Activated CD4-positive, alpha-beta T cell treated with anti-CD3 and anti-CD28 coated beads for 4 hours (primary cell): ENCODE measurements at places on chromosomes 6 and 20.
A peak's percentile ranks its signal among the peaks of the same experiment; 100 is the strongest.

GRCh38 chr20:32830437-32830836, 10.7 kb downstream of the MAPRE1 start:
- DNase-seq: no peak

DNA sequence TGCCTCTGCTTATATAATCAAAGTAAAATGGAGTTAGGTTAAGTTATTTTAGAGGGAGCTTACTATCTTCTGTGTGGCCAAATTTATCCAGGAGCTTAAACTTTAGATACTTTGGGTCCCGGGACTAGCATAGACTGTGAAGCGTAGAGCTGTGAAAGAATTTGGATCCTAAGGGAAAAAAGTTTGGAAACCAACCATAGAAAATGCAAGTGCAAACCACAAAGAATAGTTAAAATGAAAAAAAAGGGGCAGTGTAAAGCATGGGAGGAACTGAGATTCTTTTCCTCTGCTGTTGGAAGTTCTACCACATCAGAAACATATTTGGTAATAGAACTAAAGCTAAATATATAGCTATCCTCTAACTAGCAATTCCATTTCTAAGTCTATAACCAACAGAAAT, 232.2 kb upstream of the FLRT3 start:
- no peak for DNase-seq

DNA sequence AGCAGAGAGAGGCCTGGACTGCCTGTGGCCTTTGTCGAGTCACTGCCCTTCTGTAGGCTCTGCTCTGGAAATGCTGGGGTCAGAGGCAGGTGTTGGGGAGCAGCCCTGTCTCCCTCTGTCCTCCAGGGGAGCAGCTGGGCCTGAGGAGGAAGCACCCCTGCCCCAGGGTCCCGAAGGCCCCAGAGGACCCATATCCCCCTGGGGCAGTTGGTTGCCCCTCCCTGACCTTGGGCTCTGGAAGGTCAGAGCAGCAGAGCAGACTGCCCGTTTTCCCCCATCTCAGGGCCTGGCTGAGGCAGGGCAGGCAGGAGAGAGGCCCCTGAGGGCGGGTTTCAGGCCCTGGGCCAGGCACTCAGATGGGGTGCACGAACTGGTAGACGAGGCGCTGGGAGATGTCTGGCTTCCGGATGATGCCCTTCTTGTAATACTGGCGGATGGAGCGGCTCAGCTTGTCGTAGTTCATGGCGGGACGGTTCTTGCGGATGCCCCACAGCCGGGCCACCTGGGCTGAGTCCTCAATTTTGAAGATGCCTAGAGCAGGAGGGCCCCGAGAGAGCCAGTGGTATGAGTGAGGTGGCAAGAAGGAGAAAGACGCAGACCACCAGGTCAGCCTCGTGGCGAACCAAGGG, 18.1 kb downstream of the SPDEF start:
- DNase-seq: no peak

- no peak for DNase-seq
Observed at GRCh38 chr20:19288636-19289035, 76.2 kb downstream of the SLC24A3 start.

DNA sequence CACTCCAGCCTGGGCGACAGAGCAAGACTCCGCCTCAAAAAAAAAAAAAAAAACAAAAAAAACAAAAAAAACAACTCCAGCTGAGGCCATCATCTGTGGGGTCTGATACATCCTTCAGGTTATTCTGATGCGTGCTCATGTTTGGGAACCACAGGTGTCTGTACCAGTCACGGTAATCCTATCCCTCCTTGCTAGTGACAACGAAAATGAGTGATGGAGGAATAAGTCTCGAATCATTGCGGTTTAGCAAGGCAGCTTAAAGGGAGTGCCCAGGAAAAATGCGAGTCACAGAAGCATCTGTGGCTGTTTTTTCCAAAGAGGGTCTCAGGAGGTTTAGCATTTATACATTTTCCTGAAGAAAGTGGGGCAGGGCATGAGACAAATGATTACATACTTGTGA, 48.8 kb downstream of the MCUR1 start:
- DNase-seq: no peak

DNA sequence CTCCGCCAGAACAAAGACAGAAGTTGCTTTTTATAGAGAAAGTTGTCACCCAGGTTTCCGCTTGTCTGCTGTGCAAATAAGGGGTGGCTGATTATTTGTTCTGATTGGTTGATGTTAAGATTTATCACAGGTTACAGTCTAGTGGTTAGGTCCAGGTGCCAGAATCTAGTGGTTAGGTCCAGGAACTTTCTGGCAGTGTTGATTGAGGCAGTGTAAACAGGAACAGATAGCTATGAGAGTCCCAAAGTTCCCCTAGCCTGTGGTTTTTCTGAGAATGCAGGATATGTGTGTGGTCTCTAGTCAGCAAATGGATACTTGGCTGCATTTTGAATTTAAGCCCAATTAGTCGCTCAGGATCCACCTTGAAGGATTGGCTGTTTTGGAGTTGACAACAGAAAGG, 148.0 kb downstream of the TMEM200A start:
- DNase-seq: peak; percentile 50

DNA sequence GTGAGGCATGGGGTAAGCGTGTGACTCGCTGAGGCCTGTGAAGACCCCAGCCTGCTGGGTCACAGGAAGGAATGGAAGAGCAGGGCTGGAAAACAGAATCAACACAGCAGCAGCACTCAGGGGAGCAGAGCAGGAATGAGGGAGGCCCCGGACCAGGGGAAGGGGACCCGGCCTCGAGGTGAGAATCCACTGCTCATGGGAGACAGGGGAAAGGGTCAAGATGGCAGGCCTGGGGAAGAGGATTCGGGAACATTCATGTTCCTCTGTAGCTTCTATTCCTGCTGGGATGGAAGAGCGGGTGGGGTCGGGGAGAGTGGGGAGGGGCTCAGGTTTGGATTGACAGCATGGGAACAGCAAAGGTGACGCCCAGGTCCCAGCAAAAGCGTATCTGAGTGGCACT, 59.4 kb downstream of the NPEPL1 start:
- no peak for DNase-seq

DNA sequence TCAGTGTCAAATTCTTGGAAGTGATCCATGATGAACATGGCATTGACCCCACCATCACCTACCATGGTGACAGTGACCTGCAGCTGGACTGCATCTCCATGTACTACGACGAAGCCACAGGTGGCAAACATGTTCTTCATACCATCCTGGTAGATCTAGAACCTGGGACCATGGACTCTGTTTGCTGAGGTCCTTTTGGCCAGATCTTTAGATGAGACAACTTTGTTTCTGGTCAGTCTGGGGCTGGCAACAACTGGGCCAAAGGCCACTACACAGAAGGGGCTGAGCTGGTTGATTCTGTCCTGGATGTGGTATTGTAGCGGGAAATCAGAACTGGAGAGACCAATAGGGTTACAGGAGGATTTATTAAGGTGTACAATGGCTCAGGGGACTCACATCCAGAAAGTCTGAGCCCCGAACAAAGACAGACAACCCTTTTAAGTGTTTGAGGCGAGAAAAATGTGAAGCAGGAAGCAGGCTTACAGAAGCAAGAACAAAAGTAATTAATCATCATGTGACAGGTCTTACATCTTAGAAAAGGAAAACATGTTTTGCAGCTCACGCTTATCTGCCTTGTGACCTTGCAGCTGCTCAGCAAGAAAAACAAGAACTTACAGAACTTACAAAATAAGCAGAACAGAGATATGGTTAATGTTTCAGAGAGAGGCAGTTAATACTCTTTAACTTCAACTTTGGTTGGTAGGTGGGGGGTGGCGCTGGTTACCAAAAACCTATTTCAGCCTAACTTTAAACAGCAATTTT, 58.8 kb upstream of the MOCS1 start:
- no peak for DNase-seq

GRCh38 chr6:46220352-46221221, 49.8 kb upstream of the ENPP5 start:
- DNase-seq: no peak

GRCh38 chr6:84581494-84582259, 182.7 kb downstream of the TBX18 start:
- no peak for DNase-seq

- no peak for DNase-seq
Observed at GRCh38 chr20:24842918-24843715, 106.0 kb upstream of the CST7 start.

- peak; percentile 32 for DNase-seq
Observed at GRCh38 chr6:85669735-85670194, 27.1 kb upstream of the SYNCRIP start.

DNA sequence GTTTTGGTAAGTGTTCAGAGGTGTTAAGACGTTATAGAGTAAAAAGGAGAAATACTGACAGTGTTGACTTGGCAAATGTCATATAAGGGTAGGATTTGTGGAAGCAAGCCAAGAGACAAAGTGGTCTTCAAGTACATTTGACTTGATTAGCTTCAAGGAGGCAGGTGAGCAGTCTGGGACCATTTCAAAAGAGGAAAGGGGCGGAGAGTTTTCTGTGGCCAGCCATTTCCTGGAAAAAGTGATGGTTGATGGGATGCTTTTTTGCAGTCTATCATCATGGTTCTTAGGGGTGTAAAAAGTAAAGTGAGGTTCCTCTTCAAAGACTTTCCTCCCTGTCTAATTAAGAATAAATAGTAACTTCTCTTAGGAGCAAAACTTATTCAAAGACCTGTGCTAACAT, 28.7 kb downstream of the FKBP1A start:
- DNase-seq: peak; percentile 22

- DNase-seq: no peak
Observed at GRCh38 chr6:136405420-136406029, 115.9 kb upstream of the BCLAF1 start.

GRCh38 chr6:36633915-36634314, 39.8 kb downstream of the SRSF3 start:
- DNase-seq: no peak

GRCh38 chr20:21557241-21558020, 43.6 kb upstream of the NKX2-2 start:
- DNase-seq: peak; percentile 24

DNA sequence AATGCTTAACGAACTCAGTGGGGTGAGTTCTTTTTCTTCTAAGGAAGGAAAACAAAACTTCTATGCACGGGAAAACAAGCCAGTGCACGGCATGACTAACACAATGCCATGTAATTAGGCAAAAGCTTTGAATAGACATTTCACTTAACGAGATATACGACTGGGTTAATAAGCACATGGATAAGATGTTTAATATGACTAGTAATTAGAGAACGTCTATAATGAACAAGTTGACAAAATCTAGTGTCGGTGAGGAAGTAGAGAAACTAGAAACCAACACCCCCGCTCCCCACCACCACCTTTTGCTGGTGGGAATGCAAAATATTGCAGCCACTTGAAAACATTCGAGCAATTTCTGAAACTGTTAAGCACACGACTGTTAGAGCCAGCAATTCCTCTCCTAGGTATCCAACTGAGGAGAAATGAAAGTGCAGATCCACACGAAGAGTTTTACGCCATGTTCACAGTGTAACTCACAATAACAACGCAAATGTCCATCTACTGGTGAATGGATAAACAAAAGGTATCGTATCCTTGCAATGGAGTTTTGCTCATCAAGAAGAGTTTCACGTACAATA, 644.9 kb upstream of the AGPAT4 start:
- no peak for DNase-seq

GRCh38 chr6:30102414-30102969, 10.4 kb downstream of the TRIM31 start:
- peak; percentile 11 for DNase-seq

GRCh38 chr6:139748353-139749146, 374.1 kb upstream of the CITED2 start:
- no peak for DNase-seq

- no peak for DNase-seq
Observed at GRCh38 chr6:10690651-10691445, 3.6 kb downstream of the C6orf52 start.

- DNase-seq: no peak
Observed at GRCh38 chr20:60300374-60300773, 342.2 kb downstream of the CDH26 start.

GRCh38 chr6:19663479-19663878, 173.7 kb upstream of the ID4 start:
- DNase-seq: no peak

DNA sequence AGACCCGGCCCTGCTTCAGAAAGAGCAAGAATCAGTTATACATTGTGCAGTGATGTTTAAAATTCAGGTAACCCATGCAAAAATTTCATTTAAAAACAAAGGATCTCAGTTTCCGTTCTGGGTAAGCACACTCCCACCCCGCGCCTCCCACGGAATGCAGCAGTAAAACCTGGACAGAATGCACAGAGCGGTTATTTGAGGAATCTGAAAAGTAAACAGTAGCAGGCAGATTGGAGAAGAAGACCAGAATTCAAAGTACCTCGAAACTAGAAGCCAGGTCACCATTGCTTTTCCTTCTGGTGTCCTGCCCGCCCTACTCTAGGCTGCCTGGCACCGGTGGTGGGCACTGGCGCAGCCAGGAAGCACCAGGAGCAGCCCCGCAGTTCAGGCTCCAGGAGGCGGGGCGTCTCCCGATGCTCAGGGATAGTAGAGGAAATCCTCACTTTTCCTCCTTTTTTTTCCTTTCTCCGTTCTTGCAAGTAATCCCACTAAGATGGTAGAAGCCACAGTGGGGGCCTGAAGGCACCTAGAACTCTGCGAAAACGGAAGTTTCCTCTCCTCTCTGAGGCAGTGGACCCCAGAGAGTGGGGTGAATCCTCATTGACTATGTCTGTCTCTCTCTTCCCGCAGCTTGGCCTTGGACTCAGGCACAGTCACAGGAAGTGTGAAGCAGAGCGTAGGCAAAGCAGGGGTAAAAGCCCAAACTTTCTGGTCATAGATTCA, 28.3 kb downstream of the METTL24 start:
- no peak for DNase-seq

GRCh38 chr20:22546344-22546743, 38.0 kb downstream of the FOXA2 start:
- no peak for DNase-seq

DNA sequence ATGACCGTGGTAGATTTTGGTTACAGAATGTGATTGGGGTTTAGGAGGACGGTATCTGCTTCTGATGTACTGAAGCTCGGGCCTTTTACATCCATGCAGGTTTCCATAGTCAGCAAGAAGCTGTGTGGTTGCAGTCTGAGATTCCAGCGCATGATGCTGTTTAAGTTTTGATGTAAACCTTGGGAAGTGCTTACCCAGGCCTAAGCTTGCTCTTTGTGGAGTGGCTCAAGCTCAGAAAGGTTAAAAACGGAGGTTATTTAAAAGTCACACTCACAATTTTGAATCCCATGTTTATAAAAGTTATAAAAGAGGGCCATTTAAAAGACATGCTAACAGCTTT, 121.4 kb downstream of the TIAM2 start:
- DNase-seq: no peak

- DNase-seq: no peak
Observed at GRCh38 chr6:141258516-141258915, 874.2 kb upstream of the GJE1 start.

DNA sequence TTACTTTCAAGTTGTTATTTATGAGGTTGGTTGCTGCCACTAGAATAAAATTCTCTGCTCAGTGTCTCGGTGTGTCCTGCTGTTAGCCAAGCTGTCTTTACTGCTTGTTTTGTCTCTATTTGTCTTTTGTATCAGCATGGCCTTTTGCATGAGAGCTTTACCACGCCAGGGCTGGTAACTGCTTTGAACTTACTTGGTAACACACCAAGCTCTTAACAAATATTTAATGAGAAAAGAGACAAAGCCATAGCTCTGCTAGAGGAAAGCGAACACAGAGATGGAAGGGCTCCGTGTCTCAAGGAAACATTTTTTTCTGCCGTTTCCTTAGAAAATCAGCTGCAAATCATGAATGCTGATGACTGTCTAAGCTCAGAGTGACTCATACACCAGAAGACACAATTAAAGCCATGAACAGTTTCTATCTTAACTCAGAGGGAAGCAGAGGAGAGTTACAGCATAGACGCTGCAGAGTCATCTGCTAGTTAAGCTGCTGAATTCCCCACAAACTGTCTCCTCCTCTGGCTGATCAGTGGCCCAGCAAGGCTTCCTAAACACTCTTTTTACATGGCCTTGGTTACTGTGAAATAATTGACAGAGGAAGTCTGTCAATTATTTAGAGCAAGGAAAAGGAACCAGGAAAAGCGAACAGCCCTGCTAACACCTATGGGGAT, 44.8 kb downstream of the AGPAT4 start:
- DNase-seq: no peak
